HL-60 (cell line): ENCODE measurements at places on chromosomes 7 and 10.
A peak's percentile ranks its signal among the peaks of the same experiment; 100 is the strongest.

DNA sequence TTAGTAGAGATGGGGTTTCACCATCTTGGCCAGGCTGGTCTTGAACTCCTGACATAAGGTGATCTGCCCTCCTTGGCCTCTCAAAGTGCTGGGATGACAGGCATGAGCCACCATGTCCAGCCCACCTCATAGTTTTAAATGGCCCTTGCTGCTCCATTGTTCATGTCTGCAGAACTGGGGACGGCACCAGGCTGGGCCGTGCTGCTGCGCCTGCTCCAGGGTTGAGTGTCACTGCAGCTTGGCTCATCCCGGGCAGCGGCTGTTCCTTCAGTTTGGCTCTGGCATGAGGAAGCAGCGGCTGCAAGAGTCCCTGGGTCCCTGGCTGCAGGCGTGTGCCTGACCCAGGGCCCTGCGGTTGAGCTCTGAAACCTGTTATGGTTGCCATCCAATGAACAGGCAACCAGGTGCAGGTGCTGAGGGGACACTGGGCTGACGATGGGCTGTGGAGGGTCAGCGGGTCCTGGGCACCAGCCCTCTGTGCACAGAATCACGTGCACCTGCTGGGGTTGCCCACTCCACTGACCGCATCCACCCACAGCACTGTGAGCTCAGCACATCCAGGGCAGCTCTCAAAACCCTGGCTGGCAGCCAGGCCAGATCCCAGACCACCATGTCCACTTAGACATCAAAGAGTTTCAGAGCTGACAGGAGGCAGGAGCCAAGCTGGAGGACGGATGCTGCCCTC lies 70.2 kb upstream of the PPP2R2D start:
- DNase-seq, result no peak

- DNase-seq, result no peak
Observed at GRCh38 chr10:118818621-118819221, 64.0 kb upstream of the CACUL1 start.

- no peak for DNase-seq
Observed at GRCh38 chr7:30656006-30656957, 26.0 kb downstream of the CRHR2 start.

DNA sequence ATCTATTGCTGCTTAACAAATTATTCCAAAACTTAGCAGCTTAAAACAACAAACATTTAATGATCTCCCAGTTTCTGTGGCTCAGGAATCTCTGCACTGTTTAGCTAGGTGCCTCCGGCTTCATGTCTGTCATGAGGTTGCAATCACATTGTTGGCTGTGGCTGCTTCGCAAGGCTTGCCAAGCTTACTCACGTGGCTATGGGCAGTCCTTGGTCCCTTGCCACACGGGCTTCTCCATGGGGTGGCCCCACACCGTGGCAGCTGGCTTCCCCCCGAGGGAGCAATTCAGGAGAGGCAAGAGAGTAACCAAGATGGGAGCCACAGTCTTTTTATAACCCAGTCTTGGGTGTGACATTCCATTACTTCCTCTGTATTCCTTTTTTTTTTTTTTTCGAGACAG lies 67.4 kb downstream of the NEURL1 start:
- no peak for DNase-seq

GRCh38 chr7:137717811-137718271 lies 128.9 kb downstream of the DGKI start:
- peak; percentile 38 for DNase-seq

DNA sequence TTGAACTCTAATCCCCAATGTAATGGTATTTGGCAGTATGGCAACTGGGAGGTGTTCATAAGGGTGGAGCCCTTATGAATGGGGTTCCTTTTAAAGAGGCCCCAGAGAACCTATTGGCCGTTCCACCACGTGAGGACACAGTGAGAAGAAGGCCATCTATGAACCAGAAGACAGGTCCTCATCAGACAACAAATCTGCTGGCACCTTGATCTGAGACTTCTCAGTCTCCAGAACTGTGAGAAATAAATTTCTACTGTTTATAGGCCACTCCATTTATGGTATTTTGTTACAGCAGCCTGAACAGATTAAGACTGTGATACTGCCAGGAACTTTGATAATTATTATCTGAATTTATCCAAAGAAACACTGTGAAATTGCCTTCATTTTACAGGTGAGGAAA lies 132.3 kb downstream of the GLI3 start:
- no peak for DNase-seq

DNA sequence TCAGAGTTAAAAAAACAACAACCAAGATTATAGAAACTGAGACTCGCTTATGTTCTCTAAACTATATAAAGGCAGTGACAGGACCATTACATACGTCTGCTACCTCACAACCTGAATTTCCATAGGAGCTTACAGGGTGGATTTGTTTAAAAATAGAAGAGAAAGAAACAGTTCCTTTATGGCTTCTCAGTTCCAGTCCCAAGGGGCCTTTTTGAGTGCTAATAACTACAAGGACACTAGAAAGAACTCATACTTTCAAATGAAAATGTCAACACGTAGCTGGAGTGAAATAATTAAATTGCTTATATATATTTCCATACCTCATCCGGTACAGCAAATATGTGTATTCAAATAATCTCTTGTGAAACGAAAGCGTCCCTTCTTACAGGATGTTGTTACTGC lies 19.7 kb downstream of the TSPAN12 start:
- DNase-seq, result no peak

DNA sequence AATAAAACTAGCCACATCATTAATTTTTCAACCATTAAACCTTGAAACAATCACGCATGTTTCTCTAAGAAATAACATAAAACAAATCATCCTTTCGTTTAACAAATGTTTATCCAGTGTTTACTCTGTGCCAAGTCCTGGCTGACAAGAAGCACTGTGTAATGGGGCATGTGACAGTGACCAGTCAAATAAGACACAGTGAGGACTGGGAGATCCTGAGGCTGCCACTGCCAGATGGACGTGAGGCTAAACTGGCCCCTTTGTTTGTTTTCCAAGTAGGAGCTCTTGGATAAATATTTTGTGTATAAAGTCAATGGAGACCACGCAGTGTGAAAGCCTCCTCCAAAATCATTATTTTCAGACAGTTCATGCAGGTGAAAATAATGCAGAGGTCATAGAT lies 626.2 kb downstream of the SUGCT start:
- no peak for DNase-seq

DNA sequence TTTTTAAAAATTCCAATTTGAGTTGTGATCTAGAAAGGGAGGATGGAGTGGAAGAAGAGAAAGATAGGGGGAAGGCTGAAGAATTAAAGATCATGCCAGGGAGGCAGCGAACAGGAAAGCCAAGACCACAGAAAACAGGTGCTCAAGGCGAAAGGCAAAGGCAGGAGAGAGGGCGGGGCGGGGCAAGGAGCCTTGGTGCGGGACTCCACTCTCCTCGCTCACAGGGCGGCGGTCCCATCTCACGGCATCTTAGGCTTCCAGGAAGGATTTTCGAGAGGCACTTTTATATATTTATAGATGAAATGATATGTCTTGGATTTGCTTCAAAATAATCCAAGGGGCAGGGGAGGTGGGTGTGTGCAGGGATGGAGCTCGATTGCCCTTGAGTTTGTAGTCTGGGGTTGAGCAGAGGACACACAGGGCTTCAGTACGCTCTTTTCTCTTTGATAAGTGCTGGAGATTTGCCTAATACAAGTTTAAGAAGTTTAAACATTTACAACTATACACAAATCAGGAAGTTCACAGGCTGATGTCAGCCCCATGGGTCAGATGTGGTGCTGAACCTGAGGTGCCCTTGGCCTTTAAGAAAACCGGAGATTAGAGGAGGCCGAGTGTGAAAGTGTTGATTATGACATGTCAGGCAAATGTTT lies 161.1 kb downstream of the PRKAG2 start:
- no peak for DNase-seq

DNA sequence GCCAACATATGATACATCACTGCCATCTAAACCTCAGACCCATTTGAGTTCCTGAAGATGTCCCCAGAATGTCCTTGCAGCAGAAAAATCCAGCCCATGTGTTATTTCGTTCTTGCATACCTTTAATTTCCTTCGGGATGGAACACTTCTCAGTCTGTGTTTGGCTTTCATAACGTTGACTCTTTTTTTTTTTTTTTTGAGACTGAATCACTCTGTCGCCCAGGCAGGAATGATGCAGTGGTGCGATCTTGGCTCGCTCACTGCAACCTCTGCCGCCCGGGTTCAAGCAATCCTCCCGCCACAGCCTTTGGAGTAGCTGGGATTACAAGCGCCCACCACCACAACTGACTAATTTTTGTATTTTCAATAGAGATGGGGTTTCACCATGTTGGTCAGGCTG lies 148.8 kb upstream of the TNRC18 start:
- no peak for DNase-seq

DNA sequence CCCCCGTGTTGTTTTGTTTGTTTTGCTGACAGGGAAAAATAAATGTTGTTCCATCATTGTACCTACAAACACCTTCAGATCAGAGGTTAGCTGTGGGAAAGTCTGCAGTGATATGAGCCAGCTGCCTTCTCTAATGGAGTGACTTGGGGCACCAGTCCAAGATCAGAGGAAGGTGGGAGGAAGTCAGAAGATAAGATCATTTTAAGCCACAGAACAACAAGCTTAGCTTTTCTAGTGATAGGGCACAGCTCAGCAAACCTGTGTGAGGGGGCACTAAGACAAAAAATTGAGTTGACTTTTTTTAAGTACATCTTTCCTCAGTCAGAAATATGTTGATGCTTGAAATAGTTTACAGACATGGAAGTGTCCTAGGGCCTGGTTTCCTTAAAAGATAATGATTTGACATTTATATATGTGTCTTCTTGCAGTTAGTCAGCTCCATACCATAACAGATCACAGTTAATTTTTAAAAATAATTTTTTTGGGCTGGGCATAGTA lies 240.3 kb upstream of the KAT6B start:
- no peak for DNase-seq

GRCh38 chr10:52965509-52965908 lies 192.9 kb upstream of the MBL2 start:
- DNase-seq, result no peak

DNA sequence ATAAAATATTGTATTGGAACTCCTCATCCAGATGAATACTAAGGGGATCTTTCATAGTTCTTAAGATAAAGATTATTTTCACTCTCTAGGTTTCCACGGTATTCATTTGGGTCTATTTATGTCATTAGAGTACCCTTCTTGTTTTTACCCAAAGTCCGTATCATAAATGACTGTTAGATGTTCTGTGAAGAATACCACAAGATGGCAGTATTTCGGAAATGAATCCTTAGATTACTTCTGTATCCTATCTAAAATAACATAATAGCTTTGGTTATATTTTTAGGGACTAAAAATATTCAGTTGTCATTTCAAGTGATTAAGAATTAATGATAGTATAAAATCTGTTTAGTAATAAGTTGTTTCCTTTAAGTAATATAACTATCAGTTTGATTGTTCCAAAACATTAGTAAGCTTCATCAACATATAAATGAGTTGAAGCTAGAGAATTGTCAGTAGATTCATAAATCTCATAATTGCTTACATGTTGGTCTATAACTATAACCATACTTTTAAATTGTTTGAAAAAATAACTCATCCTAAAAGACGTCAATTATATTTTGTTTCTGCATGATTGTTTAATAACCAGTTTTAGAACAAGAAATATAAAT lies 337.5 kb upstream of the KCND2 start:
- DNase-seq, result no peak

DNA sequence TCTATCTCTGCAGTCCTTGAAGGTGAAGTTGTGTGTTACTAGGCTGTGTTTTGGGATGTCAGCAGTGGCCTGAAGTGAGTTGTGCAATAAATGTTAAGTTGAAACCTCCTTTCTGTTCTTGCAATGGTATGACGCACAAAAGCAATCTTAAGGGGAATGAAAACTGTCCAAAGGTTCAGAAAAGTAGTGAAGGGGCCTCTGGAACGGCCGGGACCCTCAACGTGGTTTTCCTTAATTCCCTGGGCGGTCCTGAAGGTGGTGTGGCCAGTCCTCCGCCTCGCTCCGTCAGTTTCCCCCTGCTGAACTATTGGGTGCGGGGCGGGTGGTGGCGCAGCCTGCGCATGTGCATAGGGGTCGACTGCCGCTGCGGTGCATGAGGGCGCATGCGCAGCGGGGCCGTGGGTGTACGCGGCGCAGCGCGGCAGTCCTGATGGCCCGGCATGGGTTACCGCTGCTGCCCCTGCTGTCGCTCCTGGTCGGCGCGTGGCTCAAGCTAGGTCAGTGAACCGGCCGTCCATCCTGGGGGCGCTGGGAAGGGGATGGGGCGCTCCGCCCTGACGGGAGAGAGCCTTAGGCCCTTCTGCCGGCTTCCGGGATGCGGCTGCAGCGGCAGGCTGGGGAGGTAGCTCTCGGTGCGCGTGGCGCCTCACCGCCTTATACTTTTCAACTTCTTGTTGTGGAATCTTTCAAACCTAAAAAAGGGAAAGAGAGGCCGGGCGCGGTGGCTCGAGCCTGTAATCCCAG lies at the start of gene SUMF2:
Gene SUMF2, plus strand, starts transcription at position 405 of the 744 bp plus-strand sequence. Its CDS starts 26 bp downstream, at position 431.
- DNase-seq, result peak; percentile 82

- DNase-seq, result no peak
Observed at GRCh38 chr10:128462844-128463243, 336.6 kb upstream of the MKI67 start.

- peak; percentile 5 for DNase-seq
Observed at GRCh38 chr7:79176859-79177477, 276.5 kb downstream of the MAGI2 start.

- DNase-seq, result no peak
Observed at GRCh38 chr10:70984986-70985722, 96.8 kb upstream of the PCBD1 start.

- peak; percentile 59 for DNase-seq
Observed at GRCh38 chr10:110610308-110610774, 33.8 kb upstream of the RBM20 start.

- no peak for DNase-seq
Observed at GRCh38 chr7:30616318-30616717, 21.6 kb downstream of the GARS1 start.
